ENCODE measurements at places on chromosomes 12 and 14.

DNA sequence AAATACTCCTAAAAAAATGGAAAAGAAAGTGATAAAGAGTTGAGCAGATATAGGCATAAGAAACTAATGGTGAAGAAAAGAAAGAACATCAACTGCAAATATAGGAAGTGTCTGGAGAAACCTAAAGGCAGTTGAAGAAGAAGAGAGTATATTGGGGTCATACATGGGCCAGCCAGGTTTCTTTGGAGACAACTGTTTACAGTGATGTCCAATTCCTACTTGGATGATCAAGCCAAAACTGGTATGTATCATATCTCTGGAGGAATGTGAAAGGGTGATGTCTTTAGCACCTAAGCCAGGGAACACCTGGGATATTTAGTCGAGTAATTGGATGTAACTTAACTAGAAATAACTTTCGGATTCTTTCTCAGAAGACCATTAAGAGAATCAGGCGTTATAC, 129.3 kb upstream of the FLRT2 start:
- no peak for DNase-seq

- no peak for DNase-seq
These were observed 132.5 kb upstream of the NCOR2 start for GRCh38 chr12:124699909-124700308.

GRCh38 chr14:80522936-80523335, 311.6 kb upstream of the DIO2 start:
- no peak for DNase-seq

- DNase-seq: no peak
These were observed 194.1 kb upstream of the RASSF8 start for GRCh38 chr12:25764409-25764808.

DNA sequence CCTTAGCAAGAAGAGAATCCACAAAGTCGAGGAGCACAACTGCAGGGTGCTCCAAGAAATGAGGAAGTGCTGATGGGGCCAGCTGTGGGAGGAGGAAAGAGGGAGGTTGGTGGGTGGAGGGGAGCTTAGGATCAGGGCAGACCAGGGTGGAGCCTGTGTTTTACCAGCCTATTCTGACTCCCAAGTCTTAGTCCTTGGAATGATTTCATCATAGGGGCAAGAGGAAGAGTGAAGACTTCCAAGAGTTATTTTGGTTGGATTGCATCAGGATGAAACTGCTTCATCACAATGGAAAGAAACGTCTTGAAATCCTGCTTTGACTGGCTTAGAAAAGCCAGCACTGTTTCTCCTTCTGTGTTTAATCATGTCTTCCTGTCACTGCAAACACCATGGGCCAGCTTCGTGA, 194.0 kb downstream of the DPF3 start:
- no peak for DNase-seq

Data from stimulated activated CD8-positive, alpha-beta memory T cell treated with anti-CD3 and anti-CD28 coated beads, Interleukin-2, amount 100 ng/mL, for 1 hour (primary cell).